ENCODE measurements at places on chromosomes 11 and 22.
A peak's percentile ranks its signal among the peaks of the same experiment; 100 is the strongest.

GRCh38 chr22:23565305-23565914 lies 14.7 kb downstream of the IGLL1 start:
- DNase-seq, result no peak

GRCh38 chr11:36193290-36193619 lies 96.0 kb downstream of the COMMD9 start:
- DNase-seq, result no peak

GRCh38 chr11:72595292-72595684 lies 78.9 kb downstream of the PDE2A start:
- no peak for DNase-seq

GRCh38 chr22:32617271-32617670 lies 142.7 kb downstream of the FBXO7 start:
- no peak for DNase-seq

DNA sequence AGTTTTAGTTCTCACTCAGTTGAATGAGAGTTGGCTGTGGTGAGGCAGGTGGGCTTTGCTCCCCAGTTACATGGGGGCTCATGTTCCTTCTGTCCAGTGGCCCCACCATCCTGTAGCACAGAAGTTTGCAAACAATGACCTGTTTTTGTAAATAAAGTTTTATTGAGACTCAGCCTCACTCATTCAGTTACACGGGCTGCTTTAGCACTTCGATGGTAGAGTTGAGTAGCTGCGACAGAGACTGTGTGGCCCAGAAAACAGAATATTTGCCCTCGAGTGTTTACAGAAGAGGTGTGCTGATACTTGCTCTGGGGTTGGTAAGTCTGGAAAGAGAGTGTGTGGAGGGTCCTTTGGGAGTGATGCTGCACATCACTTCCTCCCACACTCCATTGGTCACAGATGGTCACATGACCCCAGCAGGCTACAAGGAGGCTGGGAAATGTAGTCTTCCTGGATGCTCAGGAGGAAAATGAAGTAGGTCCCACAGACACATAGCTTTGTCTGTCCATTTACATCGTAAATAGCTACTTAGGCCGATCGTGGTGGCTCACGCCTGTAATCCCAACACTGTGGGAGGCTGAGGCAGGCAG lies 34.6 kb downstream of the IFT27 start:
- DNase-seq, result no peak

DNA sequence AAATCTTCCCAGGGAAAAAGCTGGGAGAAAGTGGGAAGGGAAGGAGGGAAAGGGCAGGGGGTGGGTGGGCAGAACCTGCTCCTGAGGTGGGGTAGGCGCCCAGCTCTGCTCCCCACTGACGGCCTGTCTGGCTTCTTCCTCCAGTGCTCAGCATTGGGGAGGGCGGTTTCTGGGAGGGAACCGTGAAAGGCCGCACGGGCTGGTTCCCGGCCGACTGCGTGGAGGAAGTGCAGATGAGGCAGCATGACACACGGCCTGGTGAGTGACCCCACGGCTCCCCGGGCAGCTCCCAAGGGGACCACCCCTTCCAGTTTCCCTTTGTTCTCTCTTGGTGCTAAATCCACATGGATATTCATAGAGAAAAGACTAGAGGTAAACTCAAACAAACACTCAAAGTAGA lies 25.9 kb downstream of the SHANK3 start:
- DNase-seq, result no peak

GRCh38 chr11:133934096-133934495 lies 22.7 kb downstream of the IGSF9B start:
- no peak for DNase-seq

DNA sequence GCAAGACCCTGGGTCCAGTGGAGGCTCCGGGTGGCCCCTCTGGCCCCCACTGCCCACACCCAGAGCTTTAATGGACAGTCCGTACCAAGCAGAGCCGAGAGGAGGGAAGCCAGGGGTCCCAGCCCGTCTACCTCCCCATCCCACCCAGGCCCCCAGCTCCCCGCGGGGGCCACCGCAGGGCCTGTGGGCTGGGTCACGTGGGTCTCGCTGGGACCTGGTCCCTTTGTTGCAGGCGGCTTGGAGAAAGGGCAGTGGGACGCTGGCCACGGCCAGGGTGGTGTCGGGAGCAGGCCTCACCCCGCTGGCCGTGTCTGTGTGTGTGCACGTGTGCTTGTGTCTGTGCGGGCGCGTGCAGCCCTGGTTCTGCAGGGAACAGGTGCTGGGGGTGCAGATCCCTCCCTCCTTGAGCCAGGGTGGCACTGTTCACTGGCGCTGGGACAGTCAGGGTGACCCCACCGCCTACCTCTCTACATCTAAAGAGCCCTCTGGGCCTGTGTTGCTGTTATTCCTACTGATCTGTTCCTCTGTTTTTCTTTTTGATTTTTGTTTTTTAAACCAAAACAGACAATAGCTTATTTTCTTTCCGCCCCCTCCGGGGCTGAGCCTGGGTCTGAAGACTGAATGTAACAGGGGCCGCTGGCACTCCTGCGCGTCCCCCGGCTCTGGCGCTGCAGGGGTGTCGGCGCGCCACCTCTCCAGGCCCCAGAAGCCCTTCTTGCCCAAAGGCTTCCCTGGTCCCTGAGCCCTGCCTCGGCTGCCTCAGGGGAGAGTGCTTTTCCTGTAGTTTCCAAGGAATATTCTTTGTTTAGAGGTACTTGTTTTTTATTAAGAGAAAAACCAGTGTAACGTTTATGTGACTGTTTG lies 20.1 kb upstream of the TMEM191C start:
- no peak for DNase-seq

DNA sequence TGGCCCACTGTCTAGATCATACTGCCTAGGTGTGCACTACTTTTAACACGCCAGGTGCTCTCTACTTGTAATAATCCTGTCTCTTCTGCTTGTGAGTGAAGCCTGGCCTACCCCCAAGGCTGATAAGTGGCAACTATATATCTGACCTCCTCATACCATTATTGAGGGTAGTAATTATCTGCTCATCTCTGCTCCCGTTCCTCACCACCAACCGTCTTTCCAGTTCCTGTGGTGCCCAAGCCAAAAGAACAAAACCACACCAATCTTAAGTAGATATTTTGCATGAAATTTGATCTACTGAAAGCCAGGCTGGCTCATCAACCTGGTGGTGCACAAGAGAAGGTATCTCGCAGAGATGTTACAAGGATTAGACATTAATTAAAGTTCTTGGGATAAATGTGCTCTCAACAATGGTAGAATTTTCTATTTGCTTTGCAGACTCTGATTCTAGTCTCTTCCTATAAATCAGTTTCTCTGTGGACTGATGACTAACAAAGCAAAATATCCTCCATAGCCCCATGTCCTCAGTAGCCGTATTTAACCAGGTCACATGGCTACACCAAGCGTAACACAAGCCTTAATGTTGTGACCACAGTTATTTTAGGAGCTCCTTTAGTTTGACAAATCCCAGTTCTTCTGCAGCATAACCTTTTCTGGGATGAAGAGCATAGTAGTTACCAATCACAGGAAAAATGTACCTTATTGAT lies 267.2 kb downstream of the NTM start:
- no peak for DNase-seq

DNA sequence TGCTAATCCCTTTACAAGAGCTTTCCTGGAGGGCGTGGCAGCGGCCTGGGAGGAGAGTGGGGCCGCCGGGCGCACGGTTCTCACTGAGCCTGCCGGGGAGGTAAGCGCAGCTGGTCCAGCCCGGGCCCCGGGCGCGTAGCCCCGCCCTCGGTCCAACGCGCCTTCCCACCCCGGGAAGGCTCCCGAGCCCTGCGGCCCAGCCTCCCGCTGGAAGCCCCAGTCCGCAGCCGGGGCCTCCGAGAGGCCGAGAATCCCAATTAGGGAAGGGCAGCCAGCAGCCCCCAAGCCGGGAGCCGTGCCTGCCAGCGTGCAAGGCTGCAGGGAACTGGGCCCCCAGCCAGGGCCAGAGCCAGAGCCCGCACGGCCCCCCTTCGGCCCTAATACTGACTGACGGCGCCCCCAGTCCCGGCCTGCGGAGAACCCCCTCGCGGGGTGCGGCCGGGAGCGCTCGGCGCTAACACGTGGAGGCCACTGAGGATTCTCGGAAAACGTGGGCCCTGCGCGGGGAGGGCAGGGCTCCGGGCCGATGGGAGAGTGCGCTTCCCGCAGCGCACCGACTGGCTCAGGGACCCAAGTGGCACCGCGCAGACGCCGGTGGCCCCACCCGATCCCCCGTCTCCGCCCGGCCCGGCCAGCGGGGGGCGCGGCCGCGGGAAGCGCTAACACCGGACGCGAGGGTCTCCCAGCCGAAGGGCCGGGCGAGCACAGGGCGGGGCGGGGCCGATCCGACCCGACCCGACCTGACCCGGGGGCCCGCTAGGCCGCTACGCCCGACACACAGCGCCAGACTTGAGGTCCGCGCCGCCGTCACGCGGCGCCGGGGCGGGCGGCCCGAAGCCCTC lies 5.7 kb downstream of the ZFTA start:
- DNase-seq, result no peak

DNA sequence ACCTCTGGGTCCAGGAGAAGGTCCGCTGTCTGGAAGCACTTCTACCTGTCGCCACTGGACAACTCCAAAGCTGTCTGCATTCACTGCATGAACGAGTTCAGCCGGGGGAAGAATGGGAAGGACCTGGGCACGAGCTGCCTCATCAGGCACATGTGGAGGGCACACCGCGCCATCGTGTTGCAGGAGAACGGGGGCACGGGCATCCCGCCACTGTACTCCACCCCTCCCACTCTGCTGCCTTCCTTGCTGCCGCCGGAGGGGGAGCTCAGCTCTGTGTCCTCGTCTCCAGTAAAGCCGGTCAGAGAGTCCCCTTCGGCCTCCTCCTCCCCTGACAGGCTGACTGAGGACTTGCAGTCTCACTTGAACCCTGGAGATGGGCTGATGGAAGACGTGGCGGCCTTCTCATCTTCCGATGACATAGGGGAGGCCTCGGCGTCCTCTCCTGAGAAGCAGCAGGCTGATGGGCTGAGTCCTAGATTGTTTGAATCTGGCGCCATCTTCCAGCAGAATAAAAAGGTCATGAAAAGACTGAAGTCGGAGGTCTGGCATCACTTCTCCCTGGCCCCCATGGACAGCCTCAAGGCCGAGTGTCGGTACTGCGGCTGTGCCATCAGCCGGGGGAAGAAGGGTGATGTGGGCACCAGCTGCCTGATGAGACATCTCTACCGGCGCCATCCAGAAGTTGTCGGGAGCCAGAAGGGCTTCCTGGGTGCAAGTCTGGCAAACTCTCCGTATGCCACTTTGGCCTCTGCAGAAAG lies 31.0 kb downstream of the ZBED4 start:
- DNase-seq, result no peak

GRCh38 chr11:9003573-9004182 lies at the start of gene NRIP3:
TSS of gene NRIP3 (minus strand) at chr11:9004001. CDS start at chr11:9003935, 66 bp downstream.
- DNase-seq, result peak; percentile 74

DNA sequence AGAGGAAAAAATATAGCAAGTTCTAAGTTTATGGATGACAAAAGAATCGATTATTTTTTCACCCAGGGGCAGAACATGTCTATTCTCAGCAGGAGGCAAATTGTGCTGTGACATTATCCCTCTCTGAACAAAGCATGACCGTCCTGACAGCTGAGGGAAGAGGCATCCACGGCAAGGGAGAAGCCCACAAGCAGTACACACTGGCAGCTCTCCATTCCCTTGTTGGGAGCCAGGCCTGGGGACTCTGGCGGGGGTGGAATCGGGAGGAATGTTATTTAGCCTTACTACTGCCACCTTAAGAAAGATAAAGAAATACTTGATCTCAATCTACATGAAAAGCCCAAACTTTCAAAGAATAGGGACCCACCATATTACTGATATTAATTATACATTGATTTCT lies 3.4 kb downstream of the KIRREL3 start:
- no peak for DNase-seq

DNA sequence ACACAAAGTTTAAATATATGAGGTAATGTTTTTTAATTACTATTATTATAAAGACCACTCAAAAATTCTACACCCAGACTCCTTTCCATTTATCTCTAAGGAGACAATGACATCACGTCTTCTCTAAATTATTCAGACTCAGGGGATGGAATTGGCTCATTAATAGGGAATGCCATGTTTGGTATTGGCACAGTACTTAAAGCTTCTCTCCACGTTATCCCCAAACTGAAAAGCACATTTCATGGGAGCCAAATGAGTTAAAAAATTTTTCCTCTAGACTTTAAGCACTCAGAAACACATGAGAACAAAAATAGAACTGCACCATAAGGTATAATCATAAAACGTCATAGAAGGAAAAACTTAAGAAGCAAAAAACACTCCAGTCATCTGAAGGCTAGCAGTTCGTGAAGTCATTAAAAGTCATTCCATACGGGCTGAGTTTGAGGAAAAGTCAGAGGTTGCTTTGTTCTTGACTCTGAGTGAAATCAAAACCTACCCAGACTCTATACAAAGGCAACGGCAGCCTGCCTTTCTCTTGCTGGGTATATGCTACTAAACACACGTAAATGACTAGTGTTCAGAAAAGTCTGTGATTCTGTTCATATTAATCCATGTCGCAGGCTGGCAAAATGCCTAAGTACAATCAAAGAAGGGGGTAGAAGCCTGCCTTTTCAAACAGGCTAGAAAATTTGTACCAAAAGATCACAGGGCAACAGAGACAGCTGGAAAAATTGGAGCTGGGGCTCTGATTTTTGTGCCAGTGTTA lies 8.7 kb upstream of the MPPED2 start:
- no peak for DNase-seq

DNA sequence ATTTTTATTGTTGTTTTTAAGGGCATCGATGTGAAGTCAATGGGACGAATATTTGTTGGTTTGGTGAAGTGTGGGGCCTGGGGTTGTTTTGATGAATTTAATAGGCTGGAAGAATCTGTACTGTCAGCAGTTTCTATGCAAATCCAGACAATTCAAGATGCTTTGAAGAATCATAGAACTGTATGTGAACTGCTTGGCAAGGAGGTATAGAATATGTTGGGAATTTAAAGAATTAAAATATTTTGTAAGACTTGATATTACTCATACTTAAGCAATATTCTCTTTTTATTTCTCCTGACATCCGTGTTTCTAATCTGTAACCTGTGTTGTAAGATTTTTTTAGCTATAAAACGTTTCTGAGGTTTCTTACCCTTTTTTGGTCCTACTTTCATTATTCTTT lies 61.6 kb downstream of the DYNC2H1 start:
- no peak for DNase-seq

Measured in stimulated activated CD4-positive, alpha-beta T cell treated with anti-CD3 and anti-CD28 coated beads, Interleukin-2, amount 100 ng/mL, for 24 hours (primary cell).